Caudate nucleus (tissue), 63 donors: ENCODE measurements at places on chromosomes 5 and 9.

DNA sequence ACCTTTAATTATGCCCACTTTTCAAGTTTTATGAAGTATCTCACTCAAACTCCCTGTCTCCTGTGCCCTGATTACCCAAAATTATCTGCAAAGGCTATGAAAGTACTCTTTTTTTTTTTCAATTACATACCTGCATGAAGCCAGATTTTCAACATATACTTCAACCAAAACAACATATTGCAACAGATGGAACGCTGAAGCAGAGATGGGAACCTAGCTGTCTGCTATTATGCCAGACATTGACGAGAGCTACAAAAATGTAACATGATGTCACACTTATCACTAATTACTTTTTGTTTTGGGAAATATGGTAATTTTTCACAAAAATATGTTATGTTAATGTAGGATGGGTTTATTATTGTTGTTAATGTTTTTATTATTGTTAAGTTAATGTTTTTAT, 86.5 kb upstream of the SLC1A3 start:
- DNase-seq, result no peak

- DNase-seq, result no peak
These were observed 234.1 kb downstream of the AP3B1 start for GRCh38 chr5:78060421-78060820.

- peak; percentile 89 for DNase-seq
These were observed 10.4 kb downstream of the LRRC8A start for GRCh38 chr9:128892221-128892921.

GRCh38 chr9:97504381-97505216, 3.1 kb downstream of the TMOD1 start:
- DNase-seq, result no peak
